ENCODE measurements at places on chromosomes 2 and 18.

DNA sequence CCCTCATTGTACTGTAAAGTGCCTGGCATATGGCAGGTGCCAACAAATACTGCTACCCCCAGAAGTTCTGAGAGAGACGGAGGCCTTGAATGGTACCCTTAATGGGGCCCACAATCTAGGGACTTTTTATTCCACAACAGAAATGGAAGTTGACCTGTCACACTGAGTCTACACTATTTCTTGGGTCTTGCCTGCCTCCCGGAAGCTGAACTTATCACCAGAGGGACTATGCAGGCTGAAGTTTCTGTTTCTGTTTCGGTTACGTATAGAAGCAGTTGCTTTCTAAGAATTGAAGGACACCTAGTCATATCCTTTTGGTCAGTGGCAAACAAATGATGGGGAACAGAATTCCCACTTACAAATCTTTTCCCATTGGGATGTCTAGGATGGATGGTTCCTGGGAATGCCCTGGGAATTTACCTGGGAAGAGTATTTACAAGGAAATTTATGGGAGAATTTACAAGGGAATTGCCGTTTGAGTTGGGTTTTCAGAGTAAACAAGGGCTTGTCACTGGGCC is 74.2 kb downstream of the HS1BP3 start:
- DNase-seq: no peak

DNA sequence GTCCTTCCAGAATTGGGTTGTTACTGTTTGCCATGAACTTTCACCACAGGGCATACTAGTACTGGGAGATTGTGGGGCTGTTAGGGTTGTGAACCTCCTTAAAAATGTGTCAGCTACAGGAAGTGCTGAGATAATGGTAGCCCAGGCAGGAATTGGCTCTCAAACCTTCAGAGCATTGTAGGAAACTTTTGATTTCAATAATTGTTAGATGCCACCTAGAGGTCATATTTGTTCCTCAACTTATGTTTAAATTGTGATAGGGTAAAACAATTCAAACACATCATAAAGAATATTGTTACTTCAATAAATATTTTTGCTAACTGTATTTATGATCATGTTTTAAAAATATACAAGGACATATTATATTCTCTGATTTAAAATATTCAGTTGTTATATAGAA is 594.6 kb downstream of the ADCYAP1 start:
- DNase-seq: peak; percentile 1

- no peak for DNase-seq
Measured at GRCh38 chr18:63205791-63206252, 113.7 kb downstream of the BCL2 start.

GRCh38 chr2:105038383-105039061 is 653 bp downstream of the MRPS9 start:
- DNase-seq: peak; percentile 35

- no peak for DNase-seq
Measured at GRCh38 chr2:241519669-241520068, 11.3 kb upstream of the STK25 start.

- DNase-seq: no peak
Measured at GRCh38 chr2:23706613-23707078, 220.3 kb downstream of the ATAD2B start.

GRCh38 chr2:101693991-101694588 is 3.4 kb upstream of the MAP4K4 start:
- DNase-seq: no peak

DNA sequence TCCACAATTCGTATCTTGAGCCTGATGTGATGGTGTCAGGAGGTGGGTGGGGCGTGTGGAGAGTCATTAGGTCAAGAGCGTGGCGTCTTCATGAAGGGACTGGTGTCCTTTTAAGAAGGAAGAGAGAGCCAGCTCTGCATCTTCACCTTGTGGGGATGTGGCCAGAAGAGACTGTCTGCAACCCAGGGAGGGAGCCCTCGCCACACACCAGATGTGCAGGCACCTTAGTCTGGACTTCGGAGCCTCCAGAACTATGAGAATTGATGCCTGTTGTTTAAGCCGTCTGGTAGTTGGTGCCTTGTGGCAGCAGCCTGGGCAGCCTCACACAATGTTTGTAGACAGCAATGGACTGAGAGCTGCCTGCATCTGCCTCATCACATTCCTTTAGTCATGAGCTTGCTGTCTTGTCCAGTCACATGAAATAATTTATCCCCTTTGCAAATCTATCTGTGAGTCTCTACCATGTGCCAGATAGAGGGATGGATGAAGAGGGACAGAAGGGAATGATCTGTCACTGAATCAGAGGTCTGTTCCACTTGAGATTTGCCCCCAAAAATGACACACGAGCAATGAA is 61.0 kb downstream of the MYT1L start:
- no peak for DNase-seq

GRCh38 chr2:201795607-201796477 is 10.5 kb upstream of the CDK15 start:
- DNase-seq: peak; percentile 43

- peak; percentile 91 for DNase-seq
Measured at GRCh38 chr2:226631671-226632070, 167.9 kb downstream of the IRS1 start.

DNA sequence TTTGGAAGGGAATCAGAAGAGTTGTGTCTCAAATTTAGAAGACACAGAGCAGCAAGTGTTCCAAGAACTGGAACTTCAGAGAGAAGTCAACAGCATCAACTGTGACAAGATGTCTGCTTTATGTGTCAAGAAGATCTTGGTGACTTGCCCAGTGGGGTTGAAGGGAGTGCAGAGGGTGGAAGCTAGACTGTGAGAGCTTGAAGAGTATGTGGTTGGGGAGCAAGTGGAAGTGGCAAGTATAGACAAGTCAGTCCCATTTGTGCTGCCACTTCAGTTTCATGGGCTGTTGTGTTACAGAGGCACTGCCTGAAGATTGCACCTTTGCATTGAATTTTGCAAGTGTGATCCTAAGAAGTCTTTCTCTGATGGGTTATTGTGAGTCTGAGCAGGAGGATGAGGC is 68.7 kb upstream of the MC2R start:
- no peak for DNase-seq

- no peak for DNase-seq
Measured at GRCh38 chr2:158546412-158547144, 89.8 kb downstream of the PKP4 start.

GRCh38 chr2:62149708-62150107 is 46.2 kb upstream of the B3GNT2 start:
- no peak for DNase-seq

DNA sequence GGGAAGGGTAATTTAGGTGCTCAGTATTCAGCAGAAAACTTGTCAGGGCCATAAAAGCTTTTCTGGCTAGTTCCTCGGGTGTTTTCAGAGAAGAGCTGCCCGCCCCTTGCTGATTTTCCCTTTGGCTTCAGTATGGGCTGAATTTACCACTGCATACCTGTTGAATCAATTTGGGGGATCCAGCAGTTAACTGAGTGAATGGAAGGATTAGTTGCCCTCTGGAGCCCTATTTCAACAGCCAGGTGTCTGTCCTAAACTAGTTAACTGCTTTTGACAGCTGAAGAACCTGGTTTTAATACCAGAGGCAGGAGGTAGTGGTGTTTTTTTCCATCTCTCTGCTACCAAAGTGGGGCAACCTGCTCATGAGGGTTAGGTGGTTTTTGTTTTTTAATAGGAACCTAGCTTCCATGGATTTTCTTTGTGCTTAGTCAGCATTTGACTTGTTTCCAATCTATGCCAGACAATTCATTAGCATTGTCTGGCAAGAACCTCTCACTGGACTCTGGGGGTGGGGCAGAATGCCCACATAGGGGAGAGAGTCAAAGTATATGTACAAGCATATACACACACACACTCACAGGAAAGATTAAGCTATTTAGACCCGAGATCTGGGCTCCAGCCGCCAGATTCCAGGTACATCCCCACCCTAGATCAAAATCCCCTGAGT is 166.5 kb upstream of the SIX3 start:
- DNase-seq: no peak

- peak; percentile 54 for DNase-seq
Measured at GRCh38 chr18:60066219-60066975, 166.6 kb downstream of the PMAIP1 start.

GRCh38 chr2:174771631-174772471 is 7.6 kb upstream of the CHRNA1 start:
- DNase-seq: peak; percentile 90

- peak; percentile 46 for DNase-seq
Measured at GRCh38 chr2:119718501-119719260, 39.7 kb downstream of the TMEM177 start.

GRCh38 chr2:15042801-15043217 is 410.3 kb downstream of the LRATD1 start:
- DNase-seq: peak; percentile 94

- DNase-seq: no peak
Measured at GRCh38 chr18:6370410-6370809, 44.3 kb downstream of the L3MBTL4 start.

GRCh38 chr2:95359031-95359430 is 43.5 kb upstream of the FAHD2A start:
- no peak for DNase-seq

DNA sequence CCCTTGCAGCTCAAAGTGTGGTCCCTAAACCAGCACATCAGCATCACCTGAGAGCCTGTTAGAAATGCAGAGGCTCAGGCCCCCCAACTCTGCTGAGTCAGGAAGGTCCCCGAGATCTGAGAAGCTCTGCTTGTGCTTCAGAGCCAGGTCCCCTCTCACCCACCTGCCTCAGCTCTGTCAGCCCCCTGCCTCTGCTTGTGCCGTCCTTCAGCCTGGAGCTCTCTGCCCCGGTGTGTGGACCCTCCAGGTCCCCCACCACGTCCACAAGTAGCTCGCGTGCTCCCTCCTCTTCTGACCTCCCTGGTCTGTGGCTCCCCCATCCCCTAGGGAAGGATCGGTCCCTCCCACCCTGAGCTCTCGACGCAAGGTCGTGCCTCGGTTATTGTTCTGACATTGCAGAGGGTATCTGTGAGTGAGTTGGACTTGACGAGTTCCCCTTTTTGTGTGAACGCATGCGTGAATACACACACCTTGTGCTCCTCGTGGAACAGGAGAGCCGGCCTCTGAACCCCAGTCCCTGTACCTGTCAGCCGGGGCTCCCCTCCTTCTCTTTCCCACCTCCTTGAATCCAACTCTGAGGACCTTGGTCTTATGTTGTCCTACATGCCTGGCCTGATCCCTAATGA is 75.5 kb upstream of the TAF1B start:
- DNase-seq: no peak

- no peak for DNase-seq
Measured at GRCh38 chr2:142880279-142880678, 2.8 kb downstream of the KYNU start.

DNA sequence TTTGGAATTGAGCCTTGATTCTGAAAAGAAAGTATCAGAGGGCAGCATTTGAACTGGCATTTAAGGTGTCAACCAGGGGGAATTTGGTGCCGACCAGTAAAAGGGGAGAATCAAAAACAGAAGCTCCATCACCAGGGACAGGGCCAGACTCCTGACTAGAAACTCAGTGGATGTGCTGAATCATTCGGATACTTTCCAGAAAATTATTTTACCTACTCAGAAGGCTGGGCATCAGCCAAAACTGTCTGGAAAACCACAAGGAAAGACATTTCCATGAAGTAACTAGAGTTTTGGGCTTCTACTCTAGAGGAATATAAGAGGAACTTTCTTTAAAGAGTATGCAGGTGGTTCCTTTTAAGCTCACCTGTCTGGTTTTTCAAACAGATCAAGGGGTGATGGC is 756.6 kb downstream of the RNF144A start:
- DNase-seq: no peak

GRCh38 chr2:171655586-171655985 is 31.7 kb upstream of the DYNC1I2 start:
- DNase-seq: no peak

DNA sequence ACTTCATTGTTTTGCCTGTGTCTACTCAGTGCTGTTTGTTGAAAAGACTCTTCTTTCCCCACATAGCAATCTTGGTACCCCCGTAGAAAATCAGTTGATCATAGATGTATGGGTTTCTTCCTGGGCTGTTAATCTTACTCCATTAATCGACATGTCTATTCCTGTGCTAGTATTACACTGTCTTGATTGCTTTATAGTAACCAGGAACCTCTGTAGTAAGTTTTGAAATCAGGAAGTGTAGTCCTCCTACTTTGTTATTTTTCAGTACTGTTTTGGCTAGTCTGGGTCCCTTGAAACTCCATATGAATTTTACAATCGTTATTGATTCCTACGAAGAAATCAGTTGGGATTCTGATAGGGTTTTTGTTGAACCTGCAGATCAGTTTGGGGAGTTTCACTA is 78.8 kb upstream of the FAM136A start:
- no peak for DNase-seq

DNA sequence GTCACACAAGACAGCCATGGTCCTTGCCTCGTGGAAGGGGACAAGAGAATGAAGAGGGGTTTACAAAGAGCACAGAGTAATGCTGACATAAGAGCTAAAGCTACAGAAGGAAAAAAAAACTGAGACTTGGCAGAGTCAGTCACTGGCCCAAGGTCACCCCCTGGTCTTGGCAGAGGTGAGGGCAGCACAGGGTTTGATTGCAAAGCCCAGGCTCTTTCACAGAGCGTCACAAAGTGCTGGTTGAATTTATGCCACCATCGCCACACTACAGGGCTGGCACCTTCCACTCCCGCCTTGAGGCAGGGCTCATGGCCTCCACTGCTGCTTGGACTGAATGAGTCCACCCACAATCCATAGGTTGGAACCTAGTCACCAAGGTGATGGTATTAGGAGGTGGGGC is 190.2 kb downstream of the INHBB start:
- DNase-seq: no peak

GRCh38 chr2:187447336-187447735 is 716 bp downstream of the CALCRL start:
- DNase-seq: peak; percentile 49

DNA sequence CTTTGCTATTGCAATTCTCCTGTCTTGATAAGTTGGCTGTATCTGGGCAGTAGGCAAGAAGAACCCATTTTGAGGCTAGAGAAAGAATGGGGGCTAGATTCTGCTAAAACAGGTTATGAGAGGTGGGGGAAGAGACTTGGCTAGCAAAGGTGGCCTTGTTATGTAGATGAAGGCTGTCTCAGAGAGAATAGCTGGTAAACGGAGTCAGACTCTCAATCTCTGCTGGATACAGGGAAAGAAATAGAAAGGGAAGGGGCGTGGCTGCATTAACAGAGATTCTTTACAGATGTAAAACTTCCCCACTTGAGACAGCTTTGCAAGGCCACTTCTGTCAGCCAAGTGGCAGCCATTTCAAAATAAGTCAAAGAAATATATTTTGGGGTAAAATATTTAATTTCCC is 38.1 kb upstream of the ARHGAP25 start:
- no peak for DNase-seq

- no peak for DNase-seq
Measured at GRCh38 chr2:3008561-3008960, 369.1 kb downstream of the EIPR1 start.

Data from lung (tissue), 17 donors.